ENCODE measurements at places on chromosomes 1 and 21.

DNA sequence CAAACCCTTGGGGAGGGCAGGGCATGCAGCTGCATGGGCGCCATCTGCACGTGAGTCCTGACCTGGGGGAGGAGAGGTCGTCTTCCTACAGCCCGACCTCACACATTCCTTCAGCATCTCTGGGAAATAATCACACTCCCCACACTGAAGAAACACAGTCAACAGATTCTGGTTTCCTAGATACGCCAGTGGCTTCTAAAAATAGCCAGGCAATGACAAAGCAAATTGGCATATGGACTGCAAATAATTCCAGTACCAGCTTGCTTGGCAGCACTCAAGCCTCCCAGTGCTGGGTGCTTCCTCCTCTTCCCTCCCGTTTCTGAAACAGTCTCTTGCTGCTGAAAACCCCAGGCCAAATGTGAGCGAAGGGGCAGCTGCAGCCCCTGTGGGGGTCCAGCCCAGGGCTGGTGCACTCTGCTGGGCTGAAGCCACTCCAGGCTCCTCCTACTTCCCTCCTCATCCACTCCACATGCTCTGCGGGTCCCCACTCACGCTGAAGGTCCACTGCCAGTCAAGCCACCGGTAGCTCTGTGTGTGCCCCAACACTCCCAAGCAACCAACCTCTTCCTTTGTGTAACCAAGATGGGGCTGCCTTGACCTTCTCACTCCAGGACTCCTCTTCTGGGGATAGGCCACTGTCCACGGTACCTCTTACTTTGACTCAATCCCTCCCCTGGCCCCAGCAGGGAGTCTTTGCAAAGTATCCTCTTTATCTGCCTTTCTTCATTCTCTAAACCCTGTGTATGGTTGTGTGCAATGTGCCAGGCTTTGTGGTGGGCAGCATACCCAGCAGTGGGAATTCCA, 69.0 kb downstream of the KCND3 start:
- no peak for DNase-seq

GRCh38 chr1:228955691-228956090, 220.4 kb downstream of the RHOU start:
- no peak for DNase-seq

DNA sequence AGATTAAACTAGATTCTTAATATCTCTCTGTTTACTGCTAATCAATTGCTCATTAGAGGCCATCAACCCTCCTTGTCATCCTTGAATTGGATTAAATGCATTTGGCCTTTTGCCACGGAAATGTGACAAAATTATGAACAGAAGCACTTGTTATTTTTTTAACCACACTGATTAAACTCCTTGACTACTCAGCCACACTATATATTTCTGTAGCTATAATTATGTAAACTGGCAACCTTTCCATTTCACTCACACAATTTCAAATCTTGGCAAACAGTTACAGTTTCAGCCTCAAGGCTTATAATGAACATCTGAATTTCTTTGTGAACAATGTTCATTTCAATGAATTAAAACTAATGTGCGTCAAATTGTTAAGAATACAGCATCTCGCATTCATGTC, 10.1 kb downstream of the ADAMTS5 start:
- DNase-seq, result no peak

GRCh38 chr1:111463029-111463683, 10.6 kb upstream of the C1orf162 start:
- DNase-seq, result no peak

DNA sequence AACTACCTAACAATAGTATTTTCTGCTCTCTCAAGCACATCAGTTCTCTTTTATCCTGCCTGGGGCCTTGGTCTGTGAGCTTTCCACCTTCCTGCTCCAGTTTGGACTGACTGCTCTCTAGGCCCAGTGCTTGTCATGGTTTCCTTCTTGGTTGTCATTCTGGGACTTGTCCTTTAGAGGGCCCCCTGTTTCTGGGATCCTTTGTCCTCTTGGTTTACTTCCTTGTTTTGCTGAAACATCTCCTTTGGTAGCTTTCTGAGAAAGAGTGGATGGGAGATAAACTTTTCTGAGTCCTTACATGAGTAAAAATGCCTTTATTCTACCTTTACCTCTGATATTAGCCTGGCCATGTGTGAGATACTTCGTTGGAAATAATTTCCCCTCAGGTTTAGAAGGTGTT, 4.7 kb downstream of the SLC1A7 start:
- DNase-seq, result no peak

GRCh38 chr1:88191917-88192316, 492.2 kb upstream of the PKN2 start:
- no peak for DNase-seq

DNA sequence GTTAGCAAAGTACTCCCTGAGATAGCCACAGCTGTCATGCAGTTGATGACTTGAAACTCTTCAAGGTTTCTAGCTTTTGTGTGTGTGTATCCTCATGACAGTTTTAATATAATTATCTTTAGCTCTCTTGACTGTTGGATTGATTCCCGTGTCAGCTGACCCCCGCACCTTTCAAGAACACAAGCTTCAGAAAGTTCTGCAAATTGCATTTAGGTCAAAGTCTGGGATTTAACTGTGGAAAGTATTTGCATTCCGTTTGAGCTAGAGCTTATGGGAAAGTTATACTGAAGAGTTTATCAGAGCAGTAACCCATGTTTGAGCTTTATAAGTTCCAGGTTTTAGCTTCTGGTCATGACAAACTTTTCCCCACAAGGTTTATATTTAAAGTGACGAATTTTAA, 380.1 kb upstream of the CHRM3 start:
- DNase-seq, result no peak

GRCh38 chr1:185680453-185680852, 53.7 kb upstream of the HMCN1 start:
- no peak for DNase-seq

GRCh38 chr1:70431874-70432273, 20.8 kb downstream of the CTH start:
- no peak for DNase-seq

DNA sequence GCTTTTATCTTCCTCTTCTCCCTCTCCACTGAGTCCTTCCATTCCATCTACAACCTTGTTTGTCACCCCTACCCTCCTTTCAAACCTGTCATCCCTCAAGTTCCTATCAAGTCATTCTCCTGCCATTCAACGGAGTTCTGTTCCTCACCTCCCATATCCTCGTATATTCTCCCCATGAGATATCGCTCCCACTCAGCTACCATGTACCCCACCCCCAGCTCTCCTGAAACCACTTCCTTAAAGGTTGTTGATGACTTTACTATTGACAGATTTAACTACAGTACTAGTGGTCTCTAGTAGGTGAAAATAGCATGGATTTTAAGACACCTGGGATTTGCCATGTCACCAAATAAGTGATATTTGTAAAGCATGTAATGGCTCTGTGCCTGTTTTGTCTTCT, 107.4 kb upstream of the BARHL2 start:
- DNase-seq, result no peak

- no peak for DNase-seq
Observed at GRCh38 chr1:119632103-119632490, 16.0 kb downstream of the ZNF697 start.

All from stimulated activated naive CD8-positive, alpha-beta T cell treated with anti-CD3 and anti-CD28 coated beads, Interleukin-15, amount 100 ng/mL, for 72 hours (primary cell).